ENCODE measurements at places on chromosomes 1 and 21. TPM values are rescaled to one million over a fixed set of nuclear protein-coding genes. Genes with fewer than 3 reads are reported as not detected.

GRCh38 chr1:39488793-39489566 is 2.5 kb upstream of the BMP8A start:
- no peak for DNase-seq

DNA sequence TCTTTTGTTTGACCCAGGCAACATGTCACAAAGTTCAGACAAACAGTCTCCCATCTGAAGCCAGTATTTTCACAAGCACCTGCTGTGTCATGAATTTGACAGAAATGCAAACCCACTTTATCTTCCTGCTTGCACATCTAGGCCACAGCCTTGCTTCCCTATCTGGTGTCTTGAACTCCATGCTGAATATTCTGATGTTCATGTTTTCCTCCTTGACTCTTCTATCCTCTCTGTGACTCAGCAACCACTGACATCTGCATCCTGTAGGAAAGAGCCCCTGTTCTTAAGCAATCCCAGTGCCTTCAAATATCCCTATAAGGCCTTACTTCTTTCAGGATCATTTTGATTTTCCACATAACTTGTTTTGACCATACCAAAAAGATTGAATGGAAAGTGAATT is 6.5 kb downstream of the CD55 start:
- no peak for DNase-seq

DNA sequence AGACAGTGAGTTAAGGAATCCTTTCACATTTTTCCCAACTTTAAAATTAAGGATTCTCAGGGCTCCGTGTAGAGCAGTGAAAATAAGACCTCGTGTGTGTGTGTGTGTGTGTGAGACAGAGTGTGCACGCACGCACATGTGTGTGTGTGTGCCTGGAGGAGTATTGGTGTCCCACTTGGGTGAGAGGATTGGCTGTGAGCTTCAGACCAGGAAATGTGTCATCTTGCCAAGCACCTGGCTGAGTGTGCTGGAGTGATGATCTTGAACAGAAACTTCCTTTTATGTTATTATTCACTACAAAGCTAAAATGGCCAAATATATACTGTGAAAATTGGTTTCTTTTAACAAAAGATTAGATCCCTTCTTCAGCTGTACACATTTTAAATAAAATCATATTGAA is 35.2 kb upstream of the NTPCR start:
- no peak for DNase-seq

DNA sequence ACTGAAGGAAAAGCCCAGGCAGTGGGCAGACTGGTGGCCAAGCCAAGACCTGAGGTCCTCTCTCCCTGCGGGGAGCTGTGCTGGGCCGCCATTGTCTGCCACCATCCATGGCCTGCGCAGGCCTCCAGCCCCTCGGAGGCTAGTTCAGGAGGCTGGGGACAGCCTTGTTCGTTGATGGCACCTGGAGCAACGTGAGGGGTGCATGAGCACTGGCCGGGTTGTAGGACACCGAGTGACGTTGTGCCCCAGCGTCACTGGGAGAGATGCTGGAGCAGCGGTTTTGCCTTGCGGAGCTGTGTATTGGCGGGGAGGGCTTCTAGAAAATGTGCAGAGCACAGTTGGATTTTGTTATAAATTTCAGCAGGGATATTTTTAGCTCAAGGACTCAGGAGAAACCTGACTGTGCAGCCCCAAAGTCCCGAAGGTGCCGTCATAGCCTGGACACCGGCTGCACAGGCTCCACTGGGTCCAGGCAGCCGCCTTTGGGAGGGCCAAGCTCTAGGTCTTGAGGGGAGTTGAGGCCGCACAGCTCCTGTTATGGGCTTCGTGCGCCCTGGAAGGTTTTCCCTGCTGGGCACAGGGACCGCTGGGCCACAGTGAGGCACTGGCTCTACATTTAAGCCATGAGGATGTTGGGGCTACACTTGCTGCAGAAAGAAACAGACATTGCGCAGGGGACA is 48.2 kb upstream of the ADARB1 start:
- no peak for DNase-seq

TSTD1 gene
- polyA plus RNA-seq, result 10.5 TPM

PIGM gene
- 14.0 TPM for polyA plus RNA-seq

DNA sequence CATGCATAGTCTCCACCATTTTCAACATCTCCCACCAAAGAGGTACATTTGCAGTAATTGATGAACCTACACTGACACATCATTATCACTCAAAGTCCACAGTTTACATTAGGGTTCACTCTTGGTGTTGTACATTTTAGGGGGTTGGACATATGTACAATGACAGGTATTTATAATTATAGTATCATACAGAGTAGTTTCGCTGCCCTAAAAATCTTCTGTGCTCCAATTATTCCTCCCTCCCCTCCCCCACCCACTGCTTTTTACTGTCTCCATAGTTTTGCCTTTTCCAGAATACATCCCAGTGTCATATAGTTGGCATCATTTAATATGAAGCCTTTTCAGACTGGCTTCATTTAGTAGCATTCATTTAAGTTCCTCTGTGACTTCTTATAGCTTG is 13.6 kb downstream of the COA7 start:
- no peak for DNase-seq

DNA sequence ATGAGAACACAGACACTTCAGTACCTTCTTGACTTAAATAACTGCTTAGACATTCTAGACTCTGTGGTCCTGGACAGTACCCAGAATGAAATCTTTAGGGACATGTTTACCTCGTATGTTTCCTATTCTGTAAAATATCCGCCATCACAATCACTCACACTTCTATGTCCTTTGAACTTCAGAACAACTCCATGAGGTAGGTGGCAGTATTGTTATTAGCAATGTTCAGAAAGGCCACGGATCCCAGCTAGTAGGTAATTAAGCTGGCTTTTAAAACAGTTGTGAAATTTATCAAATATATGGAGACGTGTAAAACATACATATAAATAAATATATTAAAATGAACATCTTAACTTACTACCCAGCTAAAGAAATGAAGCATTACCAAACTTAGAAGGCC is 83.4 kb downstream of the CACHD1 start:
- DNase-seq, result no peak

DNA sequence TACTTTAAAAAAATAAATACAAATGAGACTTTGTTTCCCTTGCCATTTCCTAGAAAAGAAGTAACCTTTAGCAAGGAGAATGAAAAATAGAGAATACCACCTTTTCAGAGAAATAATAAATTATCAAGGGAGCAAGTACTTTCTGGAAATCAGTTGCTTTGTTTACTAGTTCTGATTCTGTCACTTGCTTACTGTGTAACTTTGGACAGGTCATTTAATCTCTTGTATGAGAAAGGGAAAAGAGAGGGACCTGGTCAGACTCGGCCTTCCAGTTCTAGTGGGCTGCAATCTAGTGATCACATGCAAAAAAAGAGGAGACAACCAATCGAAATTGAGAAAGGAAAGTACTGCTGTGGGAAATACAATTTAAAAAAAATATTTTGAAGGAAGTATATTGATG is 34.2 kb downstream of the KCTD3 start:
- DNase-seq, result no peak

DNA sequence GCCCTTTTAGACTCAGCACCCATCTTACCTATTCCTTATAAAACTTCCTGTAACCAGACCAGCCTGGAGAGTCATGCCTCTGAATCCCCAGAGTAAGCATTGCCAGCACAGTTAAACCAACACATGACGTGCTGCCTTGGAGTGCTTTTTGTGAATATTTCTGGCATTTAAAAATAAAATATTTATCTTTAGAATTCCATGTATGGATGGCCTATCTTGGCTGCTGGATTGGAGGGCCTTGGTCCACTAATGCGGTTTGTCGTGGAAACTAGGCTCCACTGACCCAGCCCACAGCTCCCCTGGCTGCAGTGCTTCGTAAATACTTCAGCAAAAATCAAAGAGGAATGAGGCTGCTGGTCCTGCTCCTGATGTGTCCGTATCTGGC is 17.5 kb downstream of the MTARC1 start:
- DNase-seq, result no peak

GRCh38 chr1:115567431-115567830 is 74.3 kb upstream of the VANGL1 start:
- DNase-seq, result no peak

TNNI3K gene
- polyA plus RNA-seq, result 4.4 TPM

OR2T35 gene
- polyA plus RNA-seq, result not detected

- DNase-seq, result no peak
Observed at GRCh38 chr1:87403061-87403820, 74.6 kb downstream of the LMO4 start.

- DNase-seq, result no peak
Observed at GRCh38 chr1:203504400-203505250, 10.7 kb downstream of the OPTC start.

DNA sequence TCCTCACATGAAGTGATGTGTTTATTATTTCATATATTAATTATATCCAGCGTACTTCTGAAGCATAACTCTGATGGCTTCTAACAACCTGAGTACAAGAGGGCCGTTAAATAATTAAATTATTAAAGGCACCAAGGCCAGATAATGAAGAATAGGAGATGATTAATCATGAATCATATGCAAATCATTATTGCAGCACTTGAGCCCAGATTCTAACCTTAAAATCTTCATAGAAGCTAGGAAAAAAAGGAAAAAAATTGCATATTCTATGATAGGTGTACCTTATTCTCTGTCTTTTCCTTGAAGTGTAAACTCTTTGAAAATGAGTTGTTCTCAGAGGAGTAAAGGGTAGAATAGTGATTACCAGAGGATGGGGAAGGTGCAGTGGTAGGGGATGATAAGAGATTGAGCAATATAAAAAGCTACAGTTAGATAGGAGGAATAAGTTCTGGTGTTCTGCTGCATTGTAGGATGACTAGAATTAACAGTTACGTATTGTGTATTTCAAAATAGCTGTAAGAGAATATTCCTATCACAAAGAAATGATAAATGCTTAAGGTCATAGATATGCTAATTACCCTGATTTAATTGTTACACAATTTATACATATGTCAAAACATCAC is 51.1 kb downstream of the SWT1 start:
- no peak for DNase-seq

GRCh38 chr1:208724079-208724478 is 479.9 kb upstream of the PLXNA2 start:
- DNase-seq, result no peak

GRCh38 chr21:36692835-36693488 is 6.0 kb upstream of the SIM2 start:
- no peak for DNase-seq

- peak; percentile 86 for DNase-seq
Observed at GRCh38 chr1:39973503-39974135, 18.7 kb downstream of the MFSD2A start.

IGSF21 gene
- polyA plus RNA-seq, result 68.3 TPM

DNA sequence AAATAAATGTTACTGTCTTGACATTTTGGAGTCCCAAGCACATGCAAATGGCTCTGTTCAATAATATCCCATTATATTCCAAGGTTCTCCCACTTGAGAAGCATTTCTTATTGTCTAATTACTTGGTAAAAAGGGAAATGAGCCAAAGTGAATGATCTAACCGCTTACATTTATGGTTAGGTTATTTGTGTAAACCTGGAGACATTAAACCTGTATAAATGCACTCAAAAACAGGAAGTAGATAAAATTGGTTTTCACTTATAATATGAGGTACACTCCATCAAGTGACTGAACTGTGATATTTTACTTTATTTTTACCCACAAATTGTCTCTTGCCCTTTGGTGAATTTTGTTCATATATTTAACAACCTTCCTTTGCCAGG is 26.8 kb downstream of the KIF1B start:
- DNase-seq, result no peak

Data from spinal cord (tissue), 10 donors.